ENCODE measurements at places on chromosomes 12 and 14.

GRCh38 chr12:59548930-59549329 is 46.9 kb upstream of the SLC16A7 start:
- DNase-seq = no peak

DNA sequence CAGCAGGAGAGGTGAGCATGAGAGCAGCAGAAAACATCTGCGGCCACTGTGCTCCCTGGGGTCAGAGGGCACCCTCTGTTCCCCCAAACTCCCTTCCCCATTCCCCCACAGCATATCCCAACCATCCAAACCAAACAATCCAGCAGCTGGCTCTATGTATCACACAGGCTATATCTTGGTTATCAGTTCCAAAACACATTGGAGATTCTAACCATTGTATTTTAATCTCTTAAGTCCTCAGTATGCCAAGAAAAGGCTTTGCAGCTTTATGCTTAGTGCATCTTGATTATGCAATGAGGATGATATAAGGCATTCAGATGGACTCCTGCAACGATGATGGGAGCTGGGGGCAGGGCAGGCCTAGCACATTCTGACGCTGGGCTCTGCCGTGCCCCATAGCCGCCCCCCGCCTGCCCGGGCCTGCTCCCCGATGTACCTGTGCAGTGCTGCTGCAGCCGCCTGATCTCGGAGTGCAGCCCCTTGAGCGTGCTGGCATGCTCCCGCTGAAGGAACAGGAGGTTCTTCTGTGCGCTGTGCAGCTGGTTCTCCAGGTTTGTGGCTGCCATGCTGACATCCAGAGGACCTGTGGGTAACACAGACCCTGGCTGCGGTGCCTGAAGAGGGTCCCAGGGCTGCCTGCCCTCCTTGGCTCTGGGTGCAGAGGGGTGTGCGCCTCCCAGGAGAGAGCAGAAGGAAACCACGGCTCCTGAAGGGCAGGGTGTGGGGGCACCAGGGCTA is 29.6 kb downstream of the CCDC92 start:
- no peak for DNase-seq

DNA sequence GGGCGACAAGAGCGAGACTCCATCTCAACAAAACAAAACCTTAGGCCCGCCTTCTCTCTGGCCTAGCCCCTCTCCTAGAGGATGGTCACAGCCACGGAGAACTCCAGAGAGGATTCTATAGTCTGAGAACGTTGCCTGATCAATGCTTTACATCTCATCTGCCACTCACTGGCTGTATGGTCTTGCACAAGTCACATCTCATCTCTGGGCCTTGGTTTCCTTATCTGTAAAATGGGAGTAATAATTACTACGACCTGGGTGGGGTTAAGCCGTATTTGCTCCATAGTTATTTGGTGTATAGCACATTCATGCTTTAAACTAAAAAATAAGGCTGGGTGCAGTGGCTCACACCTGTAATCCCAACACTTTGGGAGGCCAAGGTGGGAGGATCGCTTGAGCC is 8.5 kb downstream of the TRPV4 start:
- no peak for DNase-seq

- no peak for DNase-seq
These were observed 6.6 kb upstream of the CYP46A1 start for GRCh38 chr14:99677231-99678140.

DNA sequence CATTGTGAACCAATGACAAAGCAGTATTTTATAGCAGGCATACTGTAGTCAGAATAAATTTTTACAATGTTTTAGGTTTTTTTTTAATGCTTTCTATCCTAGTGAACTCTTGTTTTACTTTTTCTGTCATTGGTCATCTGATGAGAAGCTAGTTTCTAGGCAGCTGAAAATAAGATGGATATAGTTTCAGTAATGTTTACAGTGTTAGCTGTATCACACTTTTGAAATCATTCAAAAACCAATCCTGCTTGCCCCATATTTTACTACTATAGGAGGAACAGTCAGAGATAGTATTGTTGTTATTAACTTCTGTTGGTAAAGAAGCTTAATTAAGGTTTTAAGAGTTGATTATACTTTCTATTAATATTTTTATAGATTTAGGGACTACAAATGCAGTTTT is 24.5 kb downstream of the USP15 start:
- DNase-seq = no peak

DNA sequence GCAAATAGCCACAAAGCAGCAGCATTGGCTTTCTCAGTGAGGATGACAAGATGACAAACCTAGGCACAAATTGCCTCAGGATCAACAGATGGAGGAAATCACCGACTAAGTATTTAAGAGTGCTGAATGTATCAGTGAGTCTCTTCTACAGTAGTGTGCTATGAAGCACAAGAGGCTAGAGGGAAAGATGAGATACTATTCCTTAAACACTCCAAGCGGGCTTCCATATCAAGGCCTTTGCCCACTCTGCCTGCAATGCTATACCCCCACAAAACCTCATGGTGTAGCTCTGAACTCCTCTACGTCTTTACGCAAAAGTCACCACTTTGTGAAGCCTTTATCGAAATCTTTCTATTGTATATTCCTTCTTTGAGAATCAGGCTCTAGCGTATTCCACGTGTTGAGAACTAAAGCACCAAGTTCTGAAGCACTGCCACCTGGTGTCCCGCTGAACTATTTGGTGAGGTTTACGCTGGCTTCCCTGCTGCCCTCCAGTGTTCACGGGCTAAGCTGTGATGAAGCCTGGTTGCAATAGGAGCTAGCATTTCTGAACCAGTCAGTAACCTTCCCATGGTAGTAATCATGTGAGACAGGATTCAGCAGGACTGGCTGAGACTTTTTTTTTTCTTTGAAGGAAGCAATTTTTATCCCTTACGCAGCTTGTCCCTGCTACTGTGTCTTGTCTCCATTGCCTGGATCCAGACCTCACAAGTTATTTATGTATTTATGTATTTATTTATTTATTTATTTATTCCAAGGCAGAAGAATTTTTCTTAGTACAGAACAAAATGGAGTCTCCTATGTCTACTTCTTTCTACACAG is 426.5 kb upstream of the OR4E1 start:
- no peak for DNase-seq

GRCh38 chr14:61025251-61026223 is 44.5 kb downstream of the SLC38A6 start:
- peak; percentile 43 for DNase-seq

GRCh38 chr14:103099081-103099732 is 4.7 kb downstream of the EXOC3L4 start:
- no peak for DNase-seq

GRCh38 chr14:90301122-90301521 is 30.6 kb downstream of the NRDE2 start:
- no peak for DNase-seq

- no peak for DNase-seq
These were observed 42.0 kb downstream of the GUCY2C start for GRCh38 chr12:14654416-14654815.

- DNase-seq = no peak
These were observed 63.1 kb downstream of the STON2 start for GRCh38 chr14:81337073-81337472.

DNA sequence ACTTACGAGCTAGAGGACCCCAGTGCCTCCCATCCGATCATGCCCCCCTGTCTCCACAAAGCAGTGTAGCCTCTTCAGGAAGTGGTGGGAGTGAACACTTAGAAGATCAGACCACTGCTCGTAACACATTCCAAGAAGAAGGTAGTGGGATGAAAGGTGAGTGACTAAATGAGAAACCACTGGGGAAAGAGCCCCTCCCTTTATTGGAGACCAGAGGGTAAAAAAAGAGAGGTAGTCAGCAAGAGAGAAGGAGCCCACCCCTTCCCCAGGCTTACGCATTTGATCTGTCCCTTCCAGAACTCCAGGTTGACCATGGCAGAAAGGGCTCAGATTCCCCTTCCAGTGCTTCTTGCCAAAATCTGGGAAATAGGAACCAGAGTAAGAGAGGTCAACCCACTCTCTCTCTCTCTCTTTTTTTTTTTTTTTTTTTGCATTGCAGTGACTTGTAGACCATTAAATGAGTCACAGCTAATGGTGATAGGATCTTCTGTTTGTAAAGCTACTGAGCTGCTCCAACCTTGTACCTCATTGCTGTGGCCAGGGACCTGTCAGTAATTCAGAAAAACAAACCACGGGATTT is 165.4 kb downstream of the GCH1 start:
- DNase-seq = no peak

DNA sequence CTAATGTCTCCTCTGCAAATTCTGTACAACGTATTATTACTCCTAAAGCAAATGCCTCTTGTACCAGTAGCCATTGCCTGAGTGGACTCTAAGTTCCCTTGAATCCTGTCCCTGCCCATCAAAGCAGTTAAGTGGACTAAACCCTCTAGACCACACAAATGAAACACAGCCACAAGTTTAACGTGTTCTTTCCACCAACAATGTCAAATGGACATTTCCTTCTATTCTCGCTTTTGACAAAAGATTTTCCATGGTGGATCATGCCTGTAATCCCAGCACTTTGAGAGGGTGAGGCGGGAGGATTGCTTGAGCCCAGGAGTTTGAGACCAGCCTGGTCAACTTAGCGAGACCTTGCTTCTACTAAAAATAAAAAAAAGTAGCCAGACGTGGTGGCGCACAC is 15.9 kb downstream of the CCDC88C start:
- DNase-seq = no peak

GRCh38 chr12:126107659-126108058 is 1042.4 kb downstream of the AACS start:
- DNase-seq = no peak

DNA sequence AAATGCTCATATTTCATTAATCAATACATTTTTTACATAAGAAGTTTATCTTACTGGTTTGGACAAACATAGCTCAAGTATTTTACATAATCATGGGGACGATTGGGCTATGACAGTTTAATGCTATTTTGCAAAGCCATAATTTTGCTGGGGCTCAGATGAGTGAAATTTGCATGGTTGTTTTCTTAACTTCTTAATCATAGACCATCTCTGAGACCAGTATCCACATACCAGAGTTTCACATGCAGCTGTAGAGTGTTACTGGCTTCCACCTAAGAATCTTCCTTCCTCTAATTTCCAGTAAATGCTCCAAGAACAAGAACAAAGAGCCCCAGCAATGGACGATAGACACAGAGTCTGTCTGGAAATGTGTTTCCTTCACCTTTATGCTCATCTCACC is 303.0 kb upstream of the TMEM132C start:
- no peak for DNase-seq

- DNase-seq = peak; percentile 8
These were observed 81.8 kb downstream of the EMP1 start for GRCh38 chr12:13278249-13278787.

- no peak for DNase-seq
These were observed 125.3 kb downstream of the ETV6 start for GRCh38 chr12:11774821-11775220.

GRCh38 chr12:132886529-132887477 is 602 bp downstream of the CHFR start:
- DNase-seq = peak; percentile 3

DNA sequence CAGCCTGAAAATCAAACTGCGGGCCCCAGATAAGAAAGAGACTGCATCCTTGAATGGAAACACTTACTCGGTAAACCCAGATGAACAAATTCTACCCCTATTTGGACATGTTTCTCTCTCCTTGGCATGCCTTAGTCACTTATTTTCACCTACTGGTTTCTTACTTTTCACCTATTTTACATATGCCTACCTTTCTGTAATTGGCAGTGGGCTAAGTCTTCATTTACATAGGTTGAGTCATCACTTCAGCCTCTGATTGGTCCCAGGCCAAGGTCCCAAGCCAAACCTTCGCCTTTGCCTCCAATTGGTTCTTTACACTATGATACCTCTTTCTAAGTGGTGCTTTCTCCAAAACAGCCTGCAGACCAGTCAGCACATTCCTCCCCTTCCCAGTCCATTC is 111.3 kb downstream of the DYRK2 start:
- DNase-seq = no peak

GRCh38 chr14:94123868-94124267 is 5.5 kb downstream of the IFI27L2 start:
- DNase-seq = no peak

DNA sequence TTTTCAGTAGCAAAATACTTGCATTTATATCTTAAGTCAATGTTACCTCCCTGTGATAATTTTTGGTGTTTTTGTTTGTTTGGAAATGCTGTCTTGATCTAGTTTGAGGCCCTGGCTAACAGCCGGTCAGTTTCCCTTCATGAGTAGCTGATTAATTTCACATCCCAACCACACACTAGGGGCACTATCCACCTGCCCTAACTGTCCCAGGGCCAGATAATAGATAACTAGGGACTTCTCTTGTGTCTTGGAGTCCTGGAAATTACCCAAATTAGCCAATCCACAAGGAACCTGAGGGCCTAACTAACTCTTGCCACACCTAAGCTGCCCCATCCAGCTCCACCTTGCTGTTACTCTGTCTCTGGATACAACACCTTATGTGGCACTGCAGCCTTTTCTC is 399.9 kb downstream of the FOXG1 start:
- no peak for DNase-seq

DNA sequence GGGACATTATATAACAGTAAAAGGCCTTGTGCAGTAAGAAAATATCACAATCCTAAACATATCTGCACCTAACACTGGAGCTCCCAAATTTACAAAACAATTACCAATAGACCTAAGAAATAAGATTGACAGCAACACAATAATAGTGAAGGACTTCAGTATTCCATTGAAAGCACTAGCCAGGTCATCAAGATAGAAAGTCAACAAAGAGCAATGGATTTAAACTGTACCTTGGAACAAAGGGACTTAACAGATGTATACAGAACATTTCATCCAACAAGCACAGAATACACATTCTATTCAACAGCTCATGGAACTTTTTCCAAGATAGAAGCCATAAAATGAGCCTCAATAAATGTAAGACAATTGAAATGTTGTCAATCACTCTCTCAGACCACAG is 209.5 kb upstream of the ARHGAP5 start:
- no peak for DNase-seq

DNA sequence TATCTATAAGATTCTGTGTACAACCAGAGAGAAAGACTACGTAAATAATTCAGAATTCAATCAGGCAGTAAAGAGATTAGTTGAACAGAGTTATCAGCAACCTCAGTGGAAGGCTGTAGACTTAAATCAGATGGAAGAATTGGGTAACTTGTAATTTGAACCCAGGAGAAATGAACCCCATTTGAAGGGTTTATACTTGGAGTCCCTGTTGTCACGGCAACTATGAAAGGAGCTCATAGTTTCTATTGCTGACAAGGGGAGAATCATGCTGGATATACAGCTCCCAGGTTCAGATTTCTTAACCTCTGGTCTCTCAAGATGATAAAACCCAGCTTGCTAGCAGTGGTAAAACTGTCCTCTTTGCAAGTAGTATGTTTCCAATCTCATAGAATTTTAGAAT is 54.4 kb upstream of the BMP4 start:
- no peak for DNase-seq

- DNase-seq = no peak
These were observed 811.7 kb downstream of the C12orf50 start for GRCh38 chr12:87217491-87217890.

DNA sequence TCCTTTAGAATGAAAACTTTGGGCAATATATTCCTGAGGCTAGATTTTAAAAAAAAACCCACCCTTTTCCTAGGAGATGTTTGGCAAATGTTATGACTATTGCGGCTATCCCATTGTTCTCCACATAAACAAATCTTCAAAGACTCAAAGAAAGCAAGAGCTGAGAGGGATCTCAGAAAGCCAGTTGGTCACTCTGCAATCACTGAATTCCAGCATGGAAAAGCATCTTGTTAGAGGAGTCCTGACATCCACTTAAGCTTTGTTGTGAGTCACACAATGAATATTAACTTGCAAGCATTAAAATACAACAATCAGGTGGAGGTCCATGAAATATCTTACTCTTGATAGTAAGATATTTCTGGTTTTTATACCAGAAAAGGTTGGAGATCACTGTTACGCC is 11.0 kb upstream of the PTPRB start:
- DNase-seq = no peak

Data from amniotic stem cell (primary cell).